Stimulated activated CD4-positive, alpha-beta T cell treated with anti-CD3 and anti-CD28 coated beads, Interleukin-15, amount 100 ng/mL, for 1 hour (primary cell): ENCODE measurements at places on chromosomes 4 and X.
A peak's percentile ranks its signal among the peaks of the same experiment; 100 is the strongest.

DNA sequence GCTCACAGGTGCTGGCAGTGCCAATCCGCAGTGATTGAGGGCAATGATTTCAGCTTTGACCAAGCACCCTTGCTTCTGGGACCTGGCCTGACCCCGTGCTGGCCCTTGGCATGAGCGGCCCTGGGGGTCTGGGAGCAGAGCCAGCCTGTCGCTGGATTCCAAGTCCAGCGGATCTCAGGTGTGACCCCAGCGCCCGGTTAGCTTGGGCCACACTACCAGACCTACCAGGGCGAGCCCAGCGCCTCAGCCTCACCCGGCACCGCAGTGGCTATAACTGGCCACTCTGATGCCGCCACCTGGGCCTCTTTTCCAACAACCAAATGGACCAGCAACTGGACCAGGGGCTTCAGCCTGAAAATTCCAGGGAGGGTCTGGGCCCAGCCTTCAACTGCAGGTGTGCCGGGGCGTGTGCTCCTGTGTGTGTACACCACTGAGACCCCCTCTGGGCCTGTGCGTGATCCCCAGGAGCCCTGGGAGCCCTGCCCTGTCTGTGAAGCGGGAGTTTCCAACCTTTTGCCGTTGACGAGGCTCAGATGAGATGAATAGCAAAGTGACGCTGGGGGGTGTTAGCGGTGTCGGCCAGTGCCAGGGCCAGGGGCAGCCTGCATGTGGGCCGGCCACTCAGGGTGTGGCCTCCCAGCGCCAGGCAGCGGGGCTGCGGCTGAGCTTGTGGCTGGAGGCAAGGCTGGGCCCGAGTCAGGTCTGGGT lies 658 bp downstream of the SH3TC1 start:
- DNase-seq, result no peak

DNA sequence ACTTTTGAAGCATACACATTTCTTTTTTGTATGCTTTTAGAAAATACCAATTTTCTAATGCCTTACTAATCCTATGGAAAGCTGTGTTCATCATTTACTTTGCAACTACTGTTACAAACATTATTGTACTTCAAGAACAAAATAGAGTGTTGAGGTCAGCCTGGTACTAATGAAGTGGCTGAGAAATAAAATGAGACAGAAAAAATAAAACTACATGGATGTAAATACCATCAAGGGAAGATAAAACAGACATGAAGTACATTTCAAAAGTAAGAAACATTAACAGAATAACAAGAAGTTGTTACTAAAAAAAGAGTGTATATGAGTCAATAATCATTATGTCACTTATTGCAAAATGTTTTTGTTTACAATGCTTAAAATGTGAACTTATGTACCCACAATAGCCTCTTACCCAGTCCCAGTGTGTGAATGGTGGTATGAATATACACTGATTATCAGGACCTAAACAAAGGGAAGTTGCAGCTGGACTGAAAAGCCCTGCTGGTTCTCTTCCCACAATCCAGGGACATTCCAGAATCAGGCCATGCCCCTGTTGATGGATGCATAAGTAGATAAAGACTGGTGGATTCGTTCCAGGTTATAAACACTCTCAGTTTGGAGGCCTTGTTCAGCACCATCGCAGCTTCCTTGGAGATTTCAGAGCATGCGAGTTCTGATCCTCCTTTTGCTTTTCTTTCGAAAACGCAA lies 2.4 kb upstream of the CSN3 start:
- no peak for DNase-seq

- DNase-seq, result no peak
These were observed 60.8 kb downstream of the GRXCR1 start for GRCh38 chr4:42953321-42953720.

GRCh38 chr4:55979562-55979961 lies 30.8 kb downstream of the CEP135 start:
- DNase-seq, result no peak

DNA sequence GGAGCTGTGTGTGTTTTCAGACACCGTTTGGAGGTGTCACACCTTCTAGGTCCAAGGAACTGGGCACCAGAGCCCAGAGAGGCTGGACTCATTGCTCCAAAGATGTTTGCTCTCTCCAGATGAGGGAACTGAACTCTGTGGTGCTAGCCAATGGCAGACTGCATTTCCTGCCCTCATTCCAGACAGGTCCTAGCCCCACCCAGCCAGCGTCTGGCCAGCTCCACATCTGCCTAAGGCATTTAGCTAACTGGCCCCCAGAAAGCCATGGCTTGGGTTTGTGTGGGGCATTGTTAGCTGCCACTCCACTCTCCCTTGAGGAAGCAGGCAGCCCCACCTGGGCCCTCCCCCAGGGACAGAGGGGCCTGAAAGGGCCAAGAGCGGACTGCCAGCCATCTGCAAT lies 11.4 kb downstream of the FGD1 start:
- DNase-seq, result no peak

- DNase-seq, result no peak
These were observed 452.4 kb downstream of the BCOR start for GRCh38 chrX:39645178-39645895.

DNA sequence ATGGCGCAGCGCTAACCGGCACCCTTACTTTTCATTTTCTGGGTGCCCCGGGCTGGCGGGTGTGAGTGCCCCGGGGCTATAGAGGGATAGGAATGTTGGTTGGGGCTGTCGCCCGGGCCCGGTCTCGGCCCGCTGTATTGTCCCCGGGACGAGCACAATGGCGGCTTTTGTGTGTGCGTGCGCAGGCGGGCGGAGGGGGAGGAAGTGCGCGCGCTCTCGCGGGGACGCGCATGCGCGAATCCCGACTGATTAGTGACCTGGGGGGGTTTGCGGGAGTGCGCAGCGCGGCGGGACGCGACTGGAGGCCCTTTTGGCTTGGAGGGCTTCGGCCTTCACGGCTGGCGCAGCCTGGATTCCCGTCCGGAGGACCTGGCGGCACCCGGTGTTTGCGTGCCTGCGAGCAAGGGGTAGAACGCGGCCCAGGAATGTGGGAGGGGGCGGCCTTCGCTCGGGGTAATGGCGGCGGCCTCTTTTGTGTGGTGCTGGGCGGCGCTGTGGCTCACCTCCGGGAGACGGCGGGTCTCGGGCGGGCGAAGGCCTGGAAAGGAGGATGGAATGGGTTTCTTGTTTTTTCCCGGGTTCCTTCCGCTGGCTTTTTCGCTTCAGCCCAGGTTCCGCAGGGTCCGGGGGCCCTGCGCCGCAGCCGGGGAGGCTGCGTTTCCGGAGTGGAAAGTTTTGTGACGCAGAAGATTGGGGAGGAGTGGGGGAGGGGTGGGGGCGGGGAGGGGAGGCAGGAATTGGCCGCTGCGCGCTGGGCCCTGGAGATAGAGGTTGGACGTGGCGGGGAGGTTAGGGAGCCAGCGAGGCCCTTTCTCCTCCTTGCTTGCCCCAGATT lies 618 bp downstream of the DDX3X start:
- DNase-seq, result peak; percentile 48
